NCI-H1048 (cell line): ENCODE measurements at places on chromosomes 16 and 17.

DNA sequence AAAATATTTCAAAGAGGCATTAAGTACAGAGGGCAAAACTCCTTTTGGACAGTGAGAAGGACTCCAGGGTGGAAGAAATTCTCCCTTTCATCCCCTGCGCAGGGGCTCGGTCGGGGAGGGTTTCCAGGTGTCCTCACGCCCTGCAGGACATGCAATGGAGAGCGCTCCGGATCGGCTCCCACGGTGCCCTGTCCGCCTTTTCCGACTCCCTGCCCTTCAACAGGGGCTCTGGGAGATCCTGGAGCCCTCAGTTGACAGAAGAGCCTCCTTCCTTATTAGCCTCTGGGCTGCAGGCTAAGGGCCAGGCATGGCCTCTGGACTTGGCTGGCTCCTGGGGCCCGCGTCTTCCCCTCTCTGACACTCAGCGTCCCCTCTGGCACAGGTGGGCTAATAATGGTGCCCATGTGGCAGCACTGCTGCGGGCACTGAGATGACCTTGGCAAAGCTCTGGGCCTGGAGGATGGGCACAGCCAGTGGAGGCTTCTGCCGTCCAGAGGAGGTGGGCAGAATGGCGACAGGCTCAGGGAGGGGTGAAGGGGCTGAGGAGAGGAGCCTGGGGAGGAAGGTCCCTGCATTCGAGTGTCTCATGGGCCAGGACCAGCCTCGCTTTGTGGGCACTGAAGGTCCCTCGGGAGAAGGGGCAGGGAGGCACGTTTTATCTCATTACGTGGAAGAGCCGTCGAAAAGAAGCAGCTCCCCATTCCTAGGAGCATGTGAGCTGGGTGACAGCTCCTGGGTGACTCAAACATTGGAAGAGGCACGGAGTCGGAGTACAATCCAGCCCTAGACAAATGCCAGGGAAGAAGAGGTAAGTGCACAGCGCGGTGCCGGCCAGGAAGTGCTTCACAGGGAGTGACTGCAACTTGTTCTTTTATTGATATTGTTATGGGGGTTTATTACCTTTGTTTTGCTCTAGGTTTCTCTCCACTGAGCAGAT lies 161.7 kb downstream of the IRF8 start:
- no peak for DNase-seq

GRCh38 chr17:9185142-9185541 lies 163.8 kb downstream of the NTN1 start:
- DNase-seq, result no peak

DNA sequence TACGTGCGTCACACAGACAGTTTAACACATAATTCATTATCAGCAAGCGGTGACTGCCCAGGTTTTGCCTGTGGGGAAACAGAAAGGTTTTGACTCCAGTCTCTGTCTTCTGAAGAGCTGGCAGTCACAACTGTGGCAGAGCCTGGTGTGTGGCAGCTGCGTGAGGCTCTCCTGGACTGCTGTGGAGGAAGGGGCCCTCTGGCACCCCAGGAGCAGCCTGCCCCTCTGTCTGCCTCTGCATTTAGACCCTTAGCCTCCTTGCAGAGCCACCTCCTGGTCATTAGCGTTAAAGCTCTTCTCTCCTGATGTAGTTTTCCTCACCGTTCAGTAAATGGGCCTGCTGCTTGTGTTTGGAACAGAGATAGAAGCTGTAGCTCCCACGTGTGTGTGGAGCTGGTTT lies 10.9 kb downstream of the RAB40C start:
- no peak for DNase-seq

DNA sequence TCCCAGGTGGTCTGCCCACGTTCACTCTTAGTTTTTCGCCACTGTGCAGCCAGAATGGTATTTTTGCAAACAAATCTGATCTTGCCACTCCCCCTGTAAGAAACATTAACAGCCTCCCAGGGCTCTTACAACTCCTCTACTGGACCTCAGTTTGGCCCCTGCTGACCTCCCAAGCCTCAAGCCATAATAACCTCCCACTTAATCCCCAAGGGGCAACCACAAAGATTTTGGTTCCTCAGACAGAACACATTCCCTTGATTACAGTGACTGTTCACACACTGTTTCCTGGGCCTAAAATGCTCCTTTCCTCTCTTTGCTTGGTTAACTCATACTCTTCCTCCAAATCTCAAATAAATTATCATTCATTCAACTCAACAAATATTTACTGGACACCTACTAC lies 21.5 kb upstream of the CD300E start:
- DNase-seq, result no peak

DNA sequence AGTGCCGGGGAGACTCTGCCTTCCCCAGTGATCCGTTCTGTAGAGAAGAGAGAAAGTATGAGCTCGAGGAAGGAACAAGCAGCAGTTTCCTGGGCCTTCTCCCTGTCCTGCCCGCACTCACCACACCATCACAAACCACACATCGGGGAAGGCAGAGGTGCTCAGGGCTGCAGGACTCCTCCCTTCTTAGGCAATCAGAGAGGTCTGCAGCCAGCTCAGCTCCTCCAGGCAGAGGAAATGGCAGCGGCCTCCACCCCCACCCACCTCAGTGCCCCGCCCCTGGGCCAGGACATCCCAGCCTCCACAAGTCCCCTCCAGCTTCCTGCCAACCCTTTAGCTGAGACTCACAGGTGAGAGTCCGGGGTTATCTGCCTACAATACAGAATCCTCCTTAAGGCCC lies 2.0 kb downstream of the ZNF319 start:
- DNase-seq, result no peak

DNA sequence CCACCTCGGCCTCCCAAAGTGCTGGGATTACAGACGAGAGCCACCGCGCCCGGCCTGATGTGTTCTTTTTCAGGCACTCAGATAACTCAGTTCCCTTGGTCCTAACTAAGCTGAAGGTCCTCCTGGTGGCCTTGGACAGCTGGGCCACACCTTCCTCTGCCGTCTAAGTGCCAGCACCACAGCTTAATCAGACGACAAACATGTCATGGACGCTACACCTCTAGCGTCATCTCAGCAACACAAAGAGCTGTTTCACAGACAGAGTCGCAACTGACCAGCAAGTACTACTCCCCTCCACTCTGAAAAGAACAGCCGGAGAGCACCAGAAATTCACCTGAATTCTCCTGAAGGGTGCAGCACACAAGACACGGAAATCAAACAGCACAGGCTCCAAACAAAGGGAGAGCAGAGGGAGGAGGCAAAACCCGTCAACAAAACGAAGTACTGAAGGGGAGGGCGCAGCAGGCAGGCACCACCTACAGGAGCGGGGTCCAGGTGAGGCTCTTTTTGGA lies 4.4 kb downstream of the TRAP1 start:
- DNase-seq, result no peak

- DNase-seq, result no peak
These were observed 204.5 kb downstream of the SALL1 start for GRCh38 chr16:50946606-50947005.

DNA sequence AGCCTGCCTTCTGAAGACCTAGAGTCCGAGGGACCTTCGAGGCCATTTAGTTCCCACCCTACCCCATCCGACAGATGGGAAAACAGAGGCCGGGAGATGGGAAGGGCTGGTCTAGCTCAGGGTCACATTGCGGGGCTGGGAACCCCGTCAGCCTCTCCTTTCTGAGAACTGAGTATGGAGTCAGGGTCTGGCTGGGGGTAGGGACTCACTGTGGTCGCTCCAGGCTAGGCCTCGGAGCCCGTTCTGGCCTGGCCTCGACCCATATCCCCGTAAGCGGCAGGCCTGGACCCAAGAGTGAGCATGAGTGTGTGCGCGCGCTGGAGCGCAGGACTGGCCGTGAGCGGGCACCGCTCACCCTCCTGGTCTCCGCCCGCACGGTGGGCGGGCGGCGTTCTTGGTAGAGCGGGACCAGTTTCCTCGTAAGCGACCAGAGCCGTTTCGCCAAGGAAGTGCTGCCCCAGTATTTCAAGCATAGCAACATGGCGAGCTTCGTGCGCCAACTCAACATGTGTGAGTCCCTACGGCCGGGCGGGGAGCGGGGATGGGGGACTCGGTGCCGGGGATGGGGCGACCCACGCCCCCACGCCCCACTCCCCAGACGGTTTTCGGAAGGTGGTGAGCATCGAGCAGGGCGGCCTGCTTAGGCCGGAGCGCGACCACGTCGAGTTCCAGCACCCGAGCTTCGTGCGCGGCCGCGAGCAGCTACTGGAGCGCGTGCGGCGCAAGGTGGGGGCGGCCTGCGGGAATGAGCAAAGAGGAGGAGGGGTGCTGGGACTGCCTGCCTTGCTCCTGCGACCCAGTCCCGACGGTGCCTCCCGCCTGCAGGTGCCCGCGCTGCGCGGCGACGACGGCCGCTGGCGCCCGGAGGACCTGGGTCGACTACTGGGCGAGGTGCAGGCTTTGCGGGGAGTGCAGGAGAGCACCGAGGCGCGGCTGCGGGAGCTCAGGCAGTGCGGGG lies 855 bp downstream of the HSF4 start:
- no peak for DNase-seq

GRCh38 chr16:2043667-2044451 lies 3.8 kb downstream of the NTHL1 start:
- no peak for DNase-seq

DNA sequence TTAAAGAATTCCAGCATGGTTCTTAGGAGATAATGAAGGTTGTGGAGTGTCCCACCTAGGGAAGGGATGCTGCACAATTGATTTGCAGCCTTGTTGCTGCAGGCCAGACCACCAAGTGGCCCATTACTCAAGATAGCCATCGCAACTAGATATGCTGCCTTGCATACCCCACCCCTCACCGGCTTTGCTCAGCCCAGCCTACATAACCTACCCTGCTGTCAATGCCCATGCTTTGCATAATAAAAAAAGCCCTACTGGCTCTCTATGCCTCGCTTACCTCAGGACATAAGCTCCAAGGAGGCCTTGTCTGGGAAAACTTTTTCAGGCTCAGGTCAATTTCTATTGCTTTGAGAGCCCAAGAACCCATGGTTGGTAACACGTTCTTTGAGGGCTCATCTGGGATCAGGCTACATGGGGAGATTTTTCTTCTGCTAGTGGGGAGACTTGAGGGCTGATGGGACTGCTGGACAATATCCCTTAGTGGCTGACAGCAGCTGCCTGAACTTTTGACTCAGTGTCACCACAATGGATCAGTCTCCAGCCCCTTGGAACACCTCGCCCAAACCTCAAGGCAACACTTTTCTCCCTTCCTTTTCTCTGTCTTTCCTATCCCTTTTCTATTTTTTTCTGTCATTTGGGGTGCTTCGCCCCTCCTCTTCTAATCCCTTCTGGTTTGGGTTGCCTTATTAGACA lies 38.3 kb downstream of the SCPEP1 start:
- DNase-seq, result no peak

GRCh38 chr17:8257801-8258200 lies 8.7 kb downstream of the PFAS start:
- DNase-seq, result no peak

DNA sequence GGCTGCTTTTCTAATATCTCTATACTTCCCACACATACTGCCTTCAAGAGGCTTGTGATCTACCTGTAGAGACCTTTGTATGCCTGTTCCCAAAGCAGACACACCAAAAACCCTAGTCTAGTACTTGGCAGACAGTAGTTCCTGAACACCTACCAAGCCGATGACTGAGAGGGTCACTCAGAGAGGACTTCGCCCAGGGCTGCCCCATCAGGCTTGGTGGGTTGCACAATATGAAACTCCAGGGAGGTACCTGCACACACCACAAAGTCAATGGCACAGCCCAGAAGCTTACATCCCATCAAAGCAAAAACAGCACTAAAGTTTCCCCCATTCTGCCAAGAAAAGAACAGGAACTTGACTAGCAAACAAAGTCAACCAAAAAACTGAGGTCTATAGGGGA lies 30.3 kb downstream of the ASPA start:
- no peak for DNase-seq

DNA sequence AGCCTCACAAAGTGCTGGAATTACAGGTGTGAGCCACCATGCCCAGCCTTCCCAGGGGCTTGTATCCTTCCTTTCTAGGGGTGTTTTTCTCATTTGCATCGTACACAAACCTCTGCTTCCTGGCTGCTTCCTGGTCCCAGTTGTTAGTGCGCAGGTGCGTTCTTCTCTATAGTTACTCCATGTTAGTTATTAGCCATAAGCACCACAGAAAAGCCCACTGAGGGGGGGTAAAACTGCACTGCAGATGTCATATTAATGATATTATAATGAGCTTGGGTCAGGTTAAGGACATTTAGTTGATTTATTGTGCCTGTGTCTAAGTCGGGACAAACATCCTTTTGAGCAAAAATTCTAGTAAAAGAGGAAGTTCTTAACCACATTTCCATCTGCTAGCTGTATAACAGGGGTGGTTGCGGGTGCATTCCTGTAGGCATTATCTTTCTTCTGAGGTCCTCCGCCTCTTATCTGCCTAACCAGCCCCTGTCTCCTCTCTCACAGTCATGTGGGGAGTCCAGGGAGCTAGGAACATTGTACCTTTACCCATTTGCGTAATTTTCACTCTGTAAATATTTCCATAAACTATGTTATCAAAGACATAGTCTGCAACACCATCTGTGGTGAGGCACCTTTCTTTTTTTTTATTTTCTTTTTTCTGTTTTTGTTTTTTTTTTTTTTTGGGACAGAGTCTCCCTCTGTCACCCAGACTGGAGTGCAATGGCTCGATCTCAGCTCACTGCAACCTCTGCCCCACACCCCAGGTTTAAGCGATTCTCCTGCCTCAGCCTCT lies 23.6 kb upstream of the ATF7IP2 start:
- DNase-seq, result no peak

- no peak for DNase-seq
These were observed 8.4 kb upstream of the PCTP start for GRCh38 chr17:55742272-55743102.

DNA sequence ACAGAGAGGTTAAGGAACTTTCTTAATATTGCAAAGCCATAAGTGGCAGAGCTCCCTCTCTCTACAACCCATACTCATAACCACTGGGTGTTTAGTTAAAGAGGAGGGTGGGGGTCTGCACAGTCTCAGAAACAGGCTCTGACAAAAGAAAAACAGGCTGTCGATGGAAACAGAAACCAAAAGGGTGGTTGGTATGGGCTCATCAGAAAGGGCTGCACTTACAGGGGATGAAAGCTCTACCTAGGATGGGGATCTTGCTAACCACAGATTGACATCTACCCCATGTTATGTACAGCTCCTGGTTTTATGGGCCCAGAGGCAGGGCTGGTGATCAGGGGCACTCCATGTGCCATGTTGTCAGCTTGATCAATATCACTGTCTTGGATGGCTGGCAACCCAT lies 111.4 kb downstream of the CYLD start:
- no peak for DNase-seq

GRCh38 chr17:28745786-28746411 lies 2.1 kb downstream of the TRAF4 start:
- DNase-seq, result no peak
